ENCODE measurements at places on chromosomes 6 and 20.

- no peak for DNase-seq
These were observed 199.4 kb upstream of the ARID1B start for GRCh38 chr6:156577749-156578148.

GRCh38 chr20:59406446-59406845 is 106.0 kb downstream of the EDN3 start:
- no peak for DNase-seq

DNA sequence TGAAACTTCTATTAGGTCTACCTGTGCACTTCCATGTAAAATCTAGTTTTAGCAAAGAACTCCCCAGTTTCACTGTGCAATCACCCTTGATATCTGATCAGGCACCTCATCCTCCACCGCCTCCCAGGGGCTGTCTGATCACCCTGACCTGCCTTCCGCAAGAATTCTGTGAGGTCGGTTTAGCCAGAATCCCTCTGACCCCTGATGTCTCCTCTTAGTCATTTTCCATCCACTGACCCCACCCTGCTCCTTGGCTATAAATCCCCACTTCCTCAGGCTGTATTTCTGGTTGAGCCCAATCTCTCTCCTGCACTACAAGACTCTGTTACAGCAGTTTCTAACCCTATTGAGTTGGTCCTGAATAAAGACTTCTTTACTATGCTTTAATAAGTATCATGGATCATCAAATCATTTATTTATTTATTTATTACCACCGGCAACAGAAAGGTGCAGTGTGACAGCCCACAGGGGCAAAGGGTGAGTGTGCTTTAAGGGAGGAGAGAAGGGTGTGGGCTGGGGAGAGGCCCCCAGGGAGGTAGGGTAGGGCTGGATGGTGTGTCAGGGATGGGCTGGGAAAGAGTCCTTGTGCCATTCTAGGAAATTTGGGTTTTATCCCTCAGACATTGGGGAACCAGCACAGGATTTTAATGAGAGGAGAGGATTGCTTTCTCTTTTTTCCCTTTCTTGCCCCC is 11.2 kb upstream of the SERPINB6 start:
- no peak for DNase-seq

GRCh38 chr20:14777591-14777990 is 440.2 kb upstream of the FLRT3 start:
- no peak for DNase-seq

- DNase-seq: no peak
These were observed 323.9 kb downstream of the FOXA2 start for GRCh38 chr20:22260506-22260905.

- DNase-seq: no peak
These were observed 368.0 kb downstream of the TBC1D32 start for GRCh38 chr6:120966321-120966720.

DNA sequence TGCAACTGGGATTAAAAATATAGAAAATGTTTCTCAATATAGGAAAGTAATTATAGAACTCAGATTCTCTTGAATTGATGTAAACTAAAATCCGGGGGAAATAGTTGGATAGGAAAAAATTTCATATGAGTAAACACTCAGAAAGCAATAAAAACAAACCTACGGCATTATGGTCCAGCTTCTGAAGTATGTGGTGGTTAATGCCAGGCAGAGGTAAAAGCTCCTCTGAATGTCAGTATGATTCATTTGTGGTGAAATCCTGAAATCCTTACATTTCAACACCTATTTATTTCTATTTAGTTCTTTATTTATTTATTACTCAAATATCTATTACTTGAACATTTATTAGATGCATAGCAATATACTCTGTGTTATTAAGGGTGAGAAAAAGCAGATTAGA is 145.1 kb downstream of the RIMS1 start:
- no peak for DNase-seq

DNA sequence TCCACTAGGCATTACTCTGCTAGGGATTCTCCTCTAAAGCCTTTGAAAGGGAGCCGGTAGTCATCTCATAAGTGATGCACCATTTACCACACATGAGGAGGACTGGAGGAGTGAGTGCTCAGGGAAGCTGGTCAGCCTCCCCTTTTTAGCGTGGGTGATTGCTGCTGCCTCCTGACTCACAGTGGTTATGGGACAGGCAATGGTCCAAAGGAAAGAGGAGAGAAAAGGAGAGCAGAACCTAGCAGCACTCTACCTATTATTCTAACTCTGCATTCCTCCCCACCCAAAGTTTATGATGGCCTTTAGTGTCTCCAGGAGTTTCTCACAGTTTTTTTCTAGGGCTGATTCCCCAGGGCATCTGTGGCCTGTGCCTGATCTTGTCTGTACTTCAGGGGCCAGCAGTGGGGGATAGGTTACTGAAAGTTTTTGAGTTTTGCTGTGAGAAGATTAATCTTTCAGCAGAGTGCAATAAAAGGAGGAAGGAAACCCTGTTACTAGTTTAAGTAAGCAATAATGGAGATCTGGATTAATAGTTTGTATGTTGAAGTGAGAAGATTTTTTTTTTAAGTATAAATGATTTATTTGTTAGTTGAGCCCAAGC is 36.4 kb upstream of the GCLC start:
- DNase-seq: no peak

- no peak for DNase-seq
These were observed 110.2 kb downstream of the WDR27 start for GRCh38 chr6:169591616-169592015.

- DNase-seq: no peak
These were observed 83.6 kb downstream of the SIM1 start for GRCh38 chr6:100381111-100381510.

DNA sequence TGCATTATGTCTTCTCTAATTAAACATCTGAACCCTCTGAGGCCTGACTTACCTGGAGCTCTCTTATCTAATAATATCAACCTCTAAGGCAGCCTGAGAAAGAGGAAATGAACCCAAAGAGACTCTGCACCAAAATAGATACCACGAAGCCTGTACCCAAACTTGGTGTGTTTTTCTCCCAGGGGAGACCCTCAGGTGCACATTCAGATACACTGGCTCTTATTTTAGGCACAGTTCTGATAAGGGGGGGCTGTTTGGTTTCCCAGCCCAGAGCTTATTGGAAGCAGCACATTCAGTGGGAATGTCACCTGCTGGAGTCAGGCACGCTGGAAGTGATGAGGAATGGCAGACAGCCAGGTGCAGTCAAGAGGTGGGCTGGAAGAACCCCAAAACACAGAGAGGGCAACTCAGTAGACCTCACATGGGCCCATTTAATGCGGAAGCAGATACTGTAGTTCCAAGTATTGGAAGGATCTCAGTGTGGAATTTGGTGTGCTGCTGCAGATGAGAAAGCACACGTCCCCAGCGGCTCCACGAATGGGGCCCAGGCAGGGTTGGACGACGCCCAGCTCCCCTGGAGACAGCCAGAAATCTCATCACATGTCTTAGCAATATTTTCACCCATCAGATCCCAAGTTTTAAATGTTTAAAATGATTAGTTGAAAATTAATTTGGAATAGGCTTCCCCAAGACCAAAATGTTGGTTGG is 9.7 kb upstream of the CCR6 start:
- DNase-seq: no peak

- DNase-seq: no peak
These were observed at the start of gene SPTLC3 for GRCh38 chr20:13008761-13009681. TSS of gene SPTLC3 (plus strand) at chr20:13008972. CDS start at chr20:13009268, 296 bp downstream.

DNA sequence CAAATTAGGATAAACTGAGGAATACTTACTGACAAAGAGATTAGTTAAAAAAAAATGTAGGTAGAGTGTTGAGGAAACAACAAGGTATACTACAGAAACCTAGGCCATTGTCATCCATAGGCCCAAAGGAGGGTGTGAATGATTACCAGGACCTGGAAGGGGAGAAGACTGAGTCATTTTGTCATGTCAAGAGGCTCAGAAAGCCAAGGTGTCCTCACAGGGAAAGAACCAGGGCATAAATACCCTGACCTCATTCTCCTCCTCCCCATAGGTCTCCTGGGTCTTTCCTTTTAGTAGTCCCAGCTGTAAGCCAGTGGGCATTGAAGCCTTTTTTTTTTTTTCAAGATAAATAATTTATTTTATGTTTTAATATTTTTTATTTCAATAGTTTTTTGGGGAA is 582.1 kb upstream of the JAG1 start:
- no peak for DNase-seq
